ENCODE measurements at places on chromosomes 6 and 20. TPM values are rescaled to one million over a fixed set of nuclear protein-coding genes. Genes with fewer than 3 reads are reported as not detected.

BPI gene
- not detected for total RNA-seq

ELOVL4 gene
- total RNA-seq: 7.4 TPM

HLA-DOA gene
- 2.6 TPM for total RNA-seq

SLC2A10 gene
- total RNA-seq: 3.1 TPM

KCNQ2 gene
- total RNA-seq: not detected

SLC26A8 gene
- total RNA-seq: not detected

ISM1 gene
- total RNA-seq: 2.3 TPM

CRISP1 gene
- total RNA-seq: not detected

MATN4 gene
- 0.68 TPM for total RNA-seq

E2F1 gene
- 3.0 TPM for total RNA-seq

SRMS gene
- not detected for total RNA-seq

C4A gene
- 11.8 TPM for total RNA-seq

LZTS3 gene
- total RNA-seq: 6.3 TPM

CHMP4B gene
- 99.9 TPM for total RNA-seq

PNRC1 gene
- 168 TPM for total RNA-seq

FILIP1 gene
- 0.75 TPM for total RNA-seq

MAP3K4 gene
- total RNA-seq: 22.9 TPM

YTHDF1 gene
- total RNA-seq: 20.7 TPM

Measured in esophagus squamous epithelium (tissue), 5 donors.